Upper lobe of right lung (tissue), 1 donor: ENCODE measurements at places on chromosomes 3 and 15. TPM values are rescaled to one million over a fixed set of nuclear protein-coding genes. Genes with fewer than 3 reads are reported as not detected.

The SLC22A13 gene
- 0.41 TPM for total RNA-seq

The C3orf85 gene
- not detected for total RNA-seq

- H3K27ac ChIP-seq = no peak overlapping the region
- no peaks in the 10 kb centered on the region for H3K36me3 ChIP-seq
- DNase-seq = no peak
- no peak overlapping the region for H3K4me3 ChIP-seq
- no peaks in the 10 kb centered on the region for H3K27me3 ChIP-seq
- H3K4me1 ChIP-seq = peaks cover 5% of the 10 kb centered on the region
Observed at GRCh38 chr3:141680620-141681389, 57.3 kb upstream of the RNF7 start.

DNA sequence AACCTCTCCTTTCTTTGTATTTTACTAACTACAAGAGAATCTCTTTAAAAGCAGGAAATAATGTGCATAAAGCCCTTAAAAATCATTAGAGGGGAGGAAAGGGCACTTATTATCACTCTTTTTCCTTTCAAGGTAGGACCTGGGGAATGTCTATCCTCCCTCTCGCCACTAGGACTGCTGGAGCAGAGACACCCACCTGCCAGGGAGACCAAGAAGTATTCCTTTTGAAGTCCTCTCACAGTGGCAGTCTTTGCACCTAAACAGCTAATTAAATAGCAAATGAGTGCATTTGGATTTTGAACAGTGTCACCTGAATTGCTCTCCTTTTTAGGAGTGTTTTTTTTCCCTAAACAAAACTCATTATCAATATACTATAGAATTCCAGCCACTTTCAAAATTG lies 874.1 kb downstream of the ZPLD1 start:
- DNase-seq = no peak
- no peaks in the 10 kb centered on the region for H3K27me3 ChIP-seq
- H3K36me3 ChIP-seq = no peaks in the 10 kb centered on the region

The SPINK8 gene
- not detected for total RNA-seq

GRCh38 chr3:78855190-78855589 lies 912.6 kb downstream of the ROBO1 start:
- no peak overlapping the region for H3K27ac ChIP-seq
- no peaks in the 10 kb centered on the region for H3K4me1 ChIP-seq
- H3K36me3 ChIP-seq = no peaks in the 10 kb centered on the region

The ECE2 gene
- total RNA-seq = not detected

- peak overlapping the region; percentile 85 for H3K4me3 ChIP-seq
- no peaks in the 10 kb centered on the region for H3K27me3 ChIP-seq
- DNase-seq = no peak
- H3K36me3 ChIP-seq = no peaks in the 10 kb centered on the region
Observed at GRCh38 chr3:119297169-119297568, 3.0 kb downstream of the ARHGAP31 start.
